ENCODE measurements at places on chromosomes 16 and 17.
A peak's percentile ranks its signal among the peaks of the same experiment; 100 is the strongest.

- no peak for DNase-seq
Measured at GRCh38 chr17:64554028-64554637, 47.4 kb downstream of the CEP95 start.

DNA sequence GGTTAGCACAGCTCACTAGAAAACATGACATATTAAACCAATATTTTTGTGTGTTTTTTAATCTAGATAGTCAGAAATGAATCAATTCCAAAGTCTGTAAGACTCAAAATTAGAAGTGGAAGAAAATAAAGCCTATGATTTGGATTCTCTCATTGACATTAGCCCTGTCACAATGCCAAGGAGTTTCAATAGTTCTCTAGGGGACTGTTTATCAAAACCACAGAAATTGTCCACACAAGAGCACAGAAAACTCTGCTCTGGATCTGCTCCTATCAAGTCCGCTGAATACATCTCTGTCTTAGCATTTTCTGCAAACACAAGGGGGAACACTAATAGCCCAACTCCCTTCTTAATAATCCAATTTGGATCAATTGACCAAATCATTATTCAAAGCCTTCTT lies 152.0 kb downstream of the HS3ST3B1 start:
- DNase-seq: no peak

DNA sequence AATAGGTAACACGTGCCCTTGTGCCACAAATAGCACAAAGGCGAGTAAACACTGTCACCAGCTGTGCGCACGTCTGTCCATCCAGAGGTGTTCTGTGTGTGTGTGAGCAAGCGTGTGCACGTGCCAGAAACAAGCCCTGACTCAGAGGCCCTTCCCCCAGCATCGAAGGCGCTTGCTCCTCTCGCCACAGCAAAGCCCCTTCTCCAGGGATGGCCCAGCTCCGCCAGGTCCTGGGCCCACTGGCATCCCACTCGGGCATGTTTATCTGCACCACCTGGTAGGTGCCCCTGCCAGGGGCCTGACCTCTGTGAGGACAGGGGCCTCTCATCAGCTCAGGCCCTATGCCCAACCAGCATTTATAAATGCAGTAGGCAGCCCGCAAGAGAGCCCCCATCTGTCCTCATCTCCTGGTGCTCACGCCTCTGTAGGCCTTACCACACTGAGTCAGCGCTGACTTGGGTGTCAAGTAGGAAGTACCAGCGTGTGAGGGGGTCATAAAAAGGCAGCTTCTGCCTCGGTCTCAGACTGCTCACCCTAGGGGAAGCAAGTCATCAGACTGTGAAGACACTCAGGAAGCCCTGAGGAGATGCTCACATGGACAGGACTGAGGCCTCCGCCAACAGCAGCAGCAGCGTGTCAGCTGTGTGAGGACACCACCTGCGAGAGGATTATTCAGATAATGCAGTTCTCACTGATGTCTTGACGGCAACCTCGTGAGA lies 10.8 kb downstream of the TMEM235 start:
- DNase-seq: no peak

GRCh38 chr17:9185142-9185541 lies 163.8 kb downstream of the NTN1 start:
- DNase-seq: no peak

DNA sequence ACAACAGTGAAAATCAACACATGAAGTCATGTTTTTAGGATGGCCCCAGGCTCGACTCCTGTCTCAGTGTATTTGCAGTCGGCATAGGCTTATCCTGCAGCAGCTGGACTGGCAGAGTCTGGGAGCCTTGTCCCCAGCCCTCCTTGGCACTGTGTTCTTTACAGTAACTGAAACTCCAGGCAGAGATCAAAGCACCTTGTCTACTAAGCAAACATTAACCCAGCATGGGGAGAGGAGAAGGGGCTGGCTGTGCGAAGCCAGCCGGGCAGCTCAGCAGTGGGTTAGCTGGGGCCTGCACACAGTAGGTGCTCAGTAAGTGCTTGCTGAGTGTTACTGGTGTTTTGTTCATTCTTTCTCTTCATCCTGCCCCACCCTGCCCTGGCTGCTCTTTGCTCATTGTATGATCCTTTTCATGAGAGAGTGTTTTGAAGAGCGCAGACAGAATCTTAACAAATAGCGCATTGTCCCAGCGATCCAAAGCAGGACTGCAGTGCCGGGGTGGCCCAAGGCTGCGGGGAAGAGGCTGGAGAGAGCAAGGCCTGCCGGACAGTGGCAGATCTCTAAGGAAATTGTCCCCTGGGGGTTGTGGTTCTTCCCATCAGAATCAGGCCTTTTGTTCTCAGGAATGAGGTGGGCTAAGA lies 23.5 kb upstream of the ITGB4 start:
- DNase-seq: no peak

- DNase-seq: peak; percentile 23
Measured at GRCh38 chr17:2295575-2295974, 8.0 kb downstream of the SMG6 start.

DNA sequence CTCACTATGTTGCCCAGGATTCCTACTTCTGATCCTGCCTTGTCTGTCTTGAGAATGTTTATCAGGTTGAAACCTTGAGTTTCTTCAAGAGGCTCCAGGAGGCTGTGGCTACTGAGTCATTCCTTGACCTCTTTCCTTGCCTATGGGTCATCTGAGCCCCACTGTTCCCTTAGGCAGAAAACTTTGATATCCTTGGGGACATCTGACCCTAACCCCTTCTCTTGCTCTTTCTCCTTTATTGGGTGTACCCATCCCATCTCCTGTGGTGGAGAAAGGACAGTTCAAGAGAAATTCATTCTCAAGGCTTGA lies 12.5 kb downstream of the ARL4D start:
- DNase-seq: no peak

DNA sequence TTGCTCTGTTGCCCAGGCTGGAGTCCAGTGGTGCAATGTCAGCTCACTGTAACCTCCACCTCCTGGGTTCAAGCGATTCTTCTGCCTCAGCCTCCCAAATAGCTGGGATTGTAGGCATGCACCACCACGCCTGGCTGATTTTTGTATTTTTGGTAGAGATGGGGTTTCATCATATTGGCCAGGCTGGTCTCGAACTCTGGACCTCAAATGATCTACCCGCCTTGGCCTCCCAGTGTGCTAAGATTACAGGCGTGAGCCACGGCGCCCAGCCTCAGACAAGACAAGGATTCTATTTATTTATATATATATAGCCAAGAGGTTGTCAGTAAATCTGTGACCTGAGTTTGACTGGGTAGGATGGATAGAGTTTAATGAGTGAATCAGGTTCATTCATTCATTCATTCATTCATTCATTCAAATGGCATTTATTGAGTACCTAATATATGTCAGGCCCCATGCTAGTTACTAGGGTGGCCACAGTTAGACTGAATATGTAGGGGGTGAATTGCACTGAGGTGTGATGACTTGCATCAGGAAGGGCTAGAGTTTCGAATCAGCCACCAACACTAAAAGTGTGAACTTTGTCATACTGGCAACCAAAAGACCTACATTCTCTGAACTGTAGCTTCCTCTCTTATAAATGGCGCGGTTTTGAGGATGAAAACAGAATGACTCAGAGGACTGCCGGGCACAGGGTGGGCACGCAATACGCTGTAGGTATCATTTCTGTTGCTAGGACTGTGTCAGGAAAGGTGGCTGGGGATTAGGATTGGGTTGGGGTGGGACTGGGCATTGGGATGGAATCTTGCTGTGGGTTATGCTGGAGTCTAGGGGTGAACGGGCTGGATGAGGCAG lies 37.8 kb downstream of the ITGAE start:
- no peak for DNase-seq

- no peak for DNase-seq
Measured at GRCh38 chr16:22333457-22333994, 36.3 kb downstream of the POLR3E start.

GRCh38 chr16:20004931-20005330 lies 68.8 kb downstream of the GPR139 start:
- DNase-seq: no peak

- DNase-seq: no peak
Measured at GRCh38 chr17:67180275-67180674, 64.7 kb downstream of the HELZ start.
